ENCODE measurements at places on chromosomes 13 and 19.

DNA sequence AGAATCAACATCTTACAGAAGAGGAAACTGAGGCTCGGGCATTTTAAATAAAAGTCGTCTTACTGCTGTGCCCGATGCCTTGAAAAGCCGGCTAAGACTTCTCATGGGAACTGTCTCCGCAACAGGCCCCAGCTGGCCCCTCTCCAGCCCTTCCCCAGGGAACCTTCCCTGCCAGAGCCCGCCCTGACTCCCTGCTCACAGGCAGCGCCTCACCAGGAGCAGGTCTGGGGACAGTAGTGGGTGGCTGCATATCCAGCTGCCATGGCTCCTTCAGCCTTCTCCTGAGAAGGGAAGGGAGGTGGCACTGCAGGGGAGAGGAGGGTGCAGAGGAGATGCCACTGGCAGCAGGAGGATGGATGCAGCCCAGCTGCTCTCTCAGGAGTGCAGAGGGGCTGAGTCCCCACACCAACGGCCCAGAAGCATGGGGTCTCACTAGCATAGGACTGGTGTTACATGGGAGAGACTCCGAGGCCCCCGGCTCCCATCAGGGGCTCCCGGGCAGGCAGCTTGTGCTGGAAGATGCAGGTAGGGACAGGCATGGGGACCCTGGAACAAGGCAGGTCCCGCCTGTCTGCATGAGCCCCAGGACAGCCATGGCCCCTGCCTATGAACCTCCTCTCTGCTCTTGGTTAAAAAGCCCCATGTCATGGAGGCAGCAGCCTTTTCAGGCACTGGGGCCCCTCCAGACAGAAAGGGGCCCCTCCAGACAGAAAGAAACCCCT, 216.4 kb upstream of the SGCG start:
- DNase-seq, result no peak

DNA sequence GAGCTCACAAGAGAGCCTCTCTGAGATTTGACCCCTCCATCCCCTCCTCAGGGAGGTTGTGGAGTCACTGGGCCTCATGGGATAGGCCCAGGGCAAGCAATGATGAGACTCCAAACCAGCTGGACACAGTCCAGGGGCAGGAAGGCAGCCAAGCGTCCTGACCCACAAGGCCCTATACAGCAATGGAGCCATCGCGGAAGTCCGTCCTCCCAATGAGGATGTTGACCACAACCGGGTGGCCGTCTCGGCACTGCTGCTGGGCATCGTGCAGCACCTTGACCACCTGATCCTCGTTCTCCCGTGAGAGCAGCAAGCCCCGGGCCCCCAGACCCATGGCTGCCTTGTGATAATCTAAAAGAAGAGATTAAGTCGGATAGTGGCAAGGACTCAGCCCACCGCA, 7.9 kb downstream of the SYDE1 start:
- DNase-seq, result no peak

DNA sequence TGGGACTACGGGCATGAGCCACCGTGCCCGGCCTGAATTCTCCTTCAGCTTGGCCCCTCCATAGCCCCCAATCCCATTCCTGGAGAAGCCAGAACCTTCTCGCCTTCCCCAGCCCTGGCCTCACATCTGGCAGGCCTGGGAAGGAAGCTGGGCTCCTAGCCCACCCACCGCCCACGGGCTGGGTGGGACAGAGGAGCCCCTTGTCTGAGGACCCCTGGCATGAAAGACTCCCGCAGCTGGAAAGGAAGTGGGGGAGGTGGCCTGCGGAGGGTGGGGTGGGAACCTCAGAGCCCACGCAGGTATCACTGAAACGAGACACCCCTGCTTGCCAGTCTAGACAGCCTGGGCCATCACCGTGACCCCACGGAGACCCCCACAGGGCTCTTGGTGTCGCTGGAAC, 7.7 kb upstream of the NANOS3 start:
- no peak for DNase-seq

DNA sequence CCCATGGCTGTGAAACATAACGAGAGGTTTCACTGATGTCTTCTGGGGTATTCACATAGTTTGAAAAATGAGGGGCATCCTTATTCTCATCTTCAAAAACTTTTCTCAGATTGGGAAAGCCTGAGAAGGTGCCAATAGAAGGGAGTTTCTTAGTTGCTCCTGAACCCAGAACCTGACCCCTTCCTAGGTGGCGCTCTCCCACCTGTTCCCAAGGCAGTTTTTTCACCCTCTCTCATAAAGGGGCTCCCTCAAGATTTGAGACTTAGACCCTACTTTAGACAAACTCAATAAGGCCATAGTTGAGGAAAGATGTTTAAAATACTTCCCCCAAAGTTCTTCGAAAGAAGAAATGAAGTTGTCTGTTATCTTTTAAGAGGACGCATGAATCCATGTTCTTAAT, 142.2 kb downstream of the FGF9 start:
- no peak for DNase-seq

GRCh38 chr13:34358811-34359513, 541.0 kb downstream of the RFC3 start:
- no peak for DNase-seq

- no peak for DNase-seq
Observed at GRCh38 chr13:32282096-32282711, 33.0 kb downstream of the ZAR1L start.

GRCh38 chr13:89852570-89852969, 1494.9 kb upstream of the MIR17HG start:
- no peak for DNase-seq

- DNase-seq, result peak; percentile 61
Observed at GRCh38 chr13:112587764-112588489, at the start of gene TUBGCP3. TSS of gene TUBGCP3 (minus strand) at chr13:112588153. CDS start at chr13:112587980, 173 bp downstream.

GRCh38 chr13:20789665-20790064, 15.9 kb upstream of the EEF1AKMT1 start:
- no peak for DNase-seq

DNA sequence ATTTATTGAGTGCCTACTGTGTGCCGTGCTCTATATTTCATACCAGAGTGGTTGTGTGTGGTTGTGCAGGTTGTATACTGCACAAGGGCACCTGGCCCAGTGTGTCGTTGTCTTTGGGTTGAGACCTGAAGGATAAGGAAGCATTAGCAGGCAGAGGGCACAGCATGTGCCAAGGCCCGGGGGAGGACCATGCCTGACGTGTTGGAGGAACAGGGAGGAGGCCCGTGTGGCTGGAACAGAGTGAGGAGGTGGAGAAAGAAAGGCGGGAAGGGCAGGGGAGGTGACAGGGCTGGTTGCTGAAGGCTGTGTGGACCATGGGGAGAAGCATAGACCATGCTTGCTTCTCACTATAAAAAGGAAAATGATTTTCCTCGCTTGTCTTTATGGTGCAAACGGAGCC, 26.8 kb downstream of the CELF5 start:
- no peak for DNase-seq

DNA sequence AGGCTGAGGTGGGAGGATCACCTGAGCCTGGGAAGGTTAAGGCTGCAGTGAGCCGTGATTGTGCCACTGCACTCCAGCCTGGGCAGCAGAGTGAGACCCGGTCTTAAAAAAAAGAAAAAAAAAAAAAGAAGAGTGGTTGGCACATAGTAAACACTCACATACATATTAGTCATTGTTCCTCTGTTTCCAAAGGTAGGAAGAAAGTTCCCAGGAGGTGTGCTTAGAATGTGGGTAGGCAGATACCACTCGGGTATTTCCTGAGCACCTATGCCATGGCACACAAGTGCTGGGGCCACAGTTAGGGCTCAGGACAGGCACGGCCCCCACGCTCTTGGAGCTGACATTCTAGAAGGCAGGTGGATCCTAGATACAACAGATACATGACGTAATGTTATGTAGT, 41.4 kb downstream of the SIPA1L3 start:
- DNase-seq, result no peak

- no peak for DNase-seq
Observed at GRCh38 chr13:73103238-73103637, 44.4 kb downstream of the KLF5 start.

GRCh38 chr19:38204728-38205127, 19.3 kb downstream of the DPF1 start:
- DNase-seq, result no peak

DNA sequence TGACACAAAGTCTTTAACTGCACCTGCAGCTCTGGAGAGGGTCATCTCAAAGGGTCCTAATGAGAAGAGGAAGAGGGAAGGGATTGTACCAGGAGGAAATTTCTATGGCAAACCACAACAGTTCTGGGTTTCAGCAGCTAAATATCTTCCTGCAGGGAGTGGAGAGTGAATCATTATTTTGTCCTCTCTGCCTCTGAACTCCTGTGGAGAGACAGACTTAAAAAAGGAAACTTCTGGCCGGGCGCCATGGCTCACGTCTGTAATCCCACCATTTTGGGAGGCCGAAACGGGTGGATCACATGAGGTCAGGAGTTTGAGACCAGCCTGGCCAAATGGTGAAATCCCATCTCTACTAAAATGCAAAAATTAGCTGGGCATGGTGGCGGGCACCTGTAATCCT, 16.9 kb upstream of the C1QTNF9 start:
- no peak for DNase-seq

GRCh38 chr19:55398200-55398925, 9.2 kb downstream of the UBE2S start:
- DNase-seq, result no peak

- no peak for DNase-seq
Observed at GRCh38 chr19:8079988-8080387, 27.4 kb downstream of the CCL25 start.

DNA sequence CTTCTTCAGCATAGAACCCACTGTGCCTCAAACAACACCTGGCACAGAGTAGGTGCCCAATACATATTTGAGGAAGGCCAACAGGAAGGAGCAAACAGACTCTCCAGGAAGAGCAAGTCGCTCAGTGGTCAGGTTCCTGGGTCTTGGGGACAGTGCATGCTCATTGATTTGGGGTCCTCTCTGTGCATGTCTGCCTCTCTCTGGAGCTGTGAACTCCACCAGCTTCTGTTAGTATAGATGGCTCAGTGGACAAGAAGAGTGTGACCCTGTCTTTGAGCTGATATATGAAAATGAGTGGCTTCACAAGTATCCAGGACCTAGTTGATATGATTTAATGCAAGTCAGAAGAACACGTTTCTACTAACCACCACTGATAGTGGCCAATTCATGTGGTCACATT, 98.7 kb downstream of the KCTD15 start:
- no peak for DNase-seq

GRCh38 chr19:49301165-49301865, 23.7 kb downstream of the SLC6A16 start:
- peak; percentile 66 for DNase-seq

- DNase-seq, result no peak
Observed at GRCh38 chr19:43743059-43743458, 11.7 kb downstream of the SMG9 start.

DNA sequence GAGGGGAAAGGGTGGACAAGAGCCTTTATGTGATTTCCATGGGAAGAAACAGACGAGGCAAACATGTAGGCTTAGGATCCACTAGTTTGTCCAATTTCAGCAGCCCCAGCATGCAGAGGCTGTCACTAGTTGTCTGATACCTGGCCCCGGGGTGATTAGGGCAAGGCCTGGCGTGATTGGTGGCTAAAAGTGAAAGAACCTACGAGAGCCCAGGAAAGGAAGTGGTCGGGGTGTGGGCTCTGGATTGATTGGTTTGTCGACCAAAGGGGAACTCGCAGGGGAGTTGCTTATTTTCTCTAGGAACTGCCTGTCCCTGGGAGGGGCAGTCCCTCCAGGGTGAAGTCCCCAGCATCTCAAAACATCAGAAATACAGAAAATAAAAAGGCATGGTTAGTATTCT, 64.2 kb upstream of the UQCRFS1 start:
- DNase-seq, result no peak

DNA sequence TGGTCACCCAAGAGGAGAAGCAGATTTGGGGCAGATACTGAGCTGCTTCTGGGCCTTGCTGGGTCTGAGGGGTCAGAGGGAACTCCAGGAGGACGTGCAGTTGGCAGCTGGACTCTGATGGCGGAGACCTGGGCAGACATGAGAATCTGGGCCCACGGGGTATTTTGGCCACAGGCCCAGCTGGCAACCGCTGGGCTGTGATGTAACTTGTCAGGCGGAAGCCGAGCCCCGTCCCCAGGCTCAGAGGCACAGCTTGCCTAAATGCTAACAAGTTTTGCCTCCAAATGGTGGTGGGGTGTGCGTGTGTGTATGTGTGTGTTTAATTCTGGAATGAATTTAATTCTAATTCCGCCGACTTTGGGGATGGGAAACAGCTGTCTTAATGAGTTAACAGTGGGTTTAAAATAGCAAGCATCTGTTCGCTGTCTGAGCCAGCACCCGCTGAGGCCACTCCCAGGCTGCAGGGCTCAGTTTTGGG, 11.6 kb downstream of the ZNRF4 start:
- DNase-seq, result no peak

Data from activated T-cell treated with anti-CD3 and anti-CD28 coated beads for 4 hours (primary cell).